ENCODE measurements at places on chromosomes 4 and X.

- DNase-seq: no peak
Observed at GRCh38 chr4:146462251-146462650, 59.5 kb downstream of the SLC10A7 start.

DNA sequence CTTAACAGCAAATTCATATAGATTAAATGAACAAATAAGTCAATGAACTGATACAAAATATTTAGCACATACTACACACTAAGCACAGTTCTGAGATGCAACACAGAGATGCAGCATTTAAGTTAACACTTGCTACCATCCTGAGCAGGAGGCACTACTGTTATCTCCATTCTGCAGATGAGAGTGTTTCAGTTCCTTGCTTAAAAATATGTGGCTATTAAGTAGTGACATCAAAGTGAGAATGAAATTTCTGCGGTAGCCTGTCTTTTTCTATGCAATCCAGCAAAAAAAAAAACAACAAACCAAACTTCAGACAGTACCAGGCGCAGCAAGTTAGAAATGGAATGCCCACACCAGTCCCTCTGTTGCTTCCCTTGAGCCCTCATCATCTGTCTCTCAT lies 90.8 kb downstream of the SHISA3 start:
- no peak for DNase-seq

GRCh38 chrX:97587171-97587570 lies 703.5 kb downstream of the RPA4 start:
- no peak for DNase-seq

DNA sequence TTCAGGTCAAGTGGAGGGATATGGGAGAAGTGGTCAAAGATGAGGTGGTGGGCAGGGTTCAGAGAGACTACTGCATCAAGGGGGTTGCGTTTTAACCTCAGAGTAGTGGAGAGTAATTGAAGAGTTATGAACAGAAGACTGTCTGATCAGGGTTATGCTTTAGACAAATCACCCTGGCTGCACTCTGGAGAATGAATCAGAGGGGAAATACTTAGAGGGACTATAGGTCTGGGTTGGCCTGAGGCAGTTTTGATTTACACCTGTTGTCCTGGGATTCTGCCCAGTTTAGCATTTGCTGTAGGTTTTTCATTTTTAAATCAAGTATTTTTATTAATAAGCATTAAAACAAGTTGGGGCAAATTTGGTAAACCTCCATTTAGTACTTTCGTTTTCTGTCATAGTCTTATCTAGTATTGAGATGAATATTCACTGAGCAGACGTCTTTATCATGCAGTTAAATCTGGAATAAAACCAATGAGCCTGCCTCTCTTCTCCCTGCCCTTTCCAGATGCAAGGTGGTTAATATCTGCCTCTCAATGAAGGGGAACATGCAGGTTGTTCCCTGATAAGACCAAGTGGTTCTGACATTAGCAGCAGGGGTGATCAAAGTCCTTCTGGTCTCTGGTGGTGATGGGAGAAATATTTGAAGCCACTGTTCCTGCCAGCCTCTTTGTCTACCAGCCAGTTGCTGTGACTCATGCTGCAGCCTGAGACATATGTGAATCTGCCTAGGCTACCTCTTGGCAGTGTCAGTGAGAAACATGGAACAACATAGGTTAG lies 116.0 kb upstream of the RPS6KA3 start:
- DNase-seq: no peak
